ENCODE measurements at places on chromosomes 3 and 15.

DNA sequence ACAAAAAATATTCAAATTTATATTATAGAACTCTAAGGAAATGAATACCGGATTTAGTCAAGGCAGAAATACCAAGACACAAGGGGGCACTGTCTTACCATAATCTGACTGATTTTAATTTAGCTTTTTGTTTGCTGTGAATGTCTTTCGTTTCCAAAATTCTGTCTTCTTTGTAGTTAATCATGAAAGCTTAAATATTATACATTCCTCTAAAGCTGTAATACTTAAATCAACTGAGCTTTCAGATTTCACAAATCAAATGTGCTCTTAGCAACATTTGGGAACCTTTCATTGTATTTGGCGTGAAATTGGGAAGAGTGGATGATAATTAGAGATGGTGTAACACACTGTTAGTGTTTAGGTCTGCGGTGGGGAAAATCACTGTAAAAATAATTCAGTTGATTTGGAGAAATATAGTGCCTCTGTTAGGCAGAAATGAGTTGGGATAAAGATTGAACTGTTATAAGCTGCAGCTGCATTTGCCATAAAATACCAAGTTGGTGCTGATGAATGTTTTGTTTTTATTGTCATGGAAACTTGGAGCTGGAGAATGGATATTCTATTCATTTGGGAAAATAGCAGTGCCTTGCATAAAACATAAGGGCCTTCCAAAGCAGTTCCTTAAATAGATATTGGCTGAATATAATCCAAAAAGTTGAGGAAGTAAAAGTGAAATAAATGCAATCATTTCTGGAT lies 228.2 kb downstream of the TCF12 start:
- DNase-seq: no peak

GRCh38 chr3:133413161-133414020 lies 13.5 kb downstream of the BFSP2 start:
- no peak for DNase-seq

DNA sequence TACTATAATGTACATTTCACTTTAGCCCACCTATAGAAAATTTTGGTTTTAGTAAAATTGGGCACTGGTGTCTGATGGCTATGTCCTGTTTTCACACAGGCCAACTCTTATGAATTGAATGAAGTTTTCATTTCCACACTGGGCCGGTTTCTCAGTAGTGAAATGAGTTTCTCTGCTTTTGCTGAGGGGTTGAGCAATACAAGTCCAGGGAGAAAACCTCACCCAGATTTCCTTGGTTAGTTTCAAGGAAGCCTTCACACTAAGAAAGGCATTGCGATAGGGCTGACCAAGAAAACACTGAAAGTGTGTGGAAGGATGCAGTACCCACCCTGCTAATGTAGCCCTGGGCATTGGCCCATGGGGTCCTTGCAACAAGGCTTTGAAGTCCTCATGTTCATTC lies 331.5 kb upstream of the CFAP20DC start:
- DNase-seq: no peak

DNA sequence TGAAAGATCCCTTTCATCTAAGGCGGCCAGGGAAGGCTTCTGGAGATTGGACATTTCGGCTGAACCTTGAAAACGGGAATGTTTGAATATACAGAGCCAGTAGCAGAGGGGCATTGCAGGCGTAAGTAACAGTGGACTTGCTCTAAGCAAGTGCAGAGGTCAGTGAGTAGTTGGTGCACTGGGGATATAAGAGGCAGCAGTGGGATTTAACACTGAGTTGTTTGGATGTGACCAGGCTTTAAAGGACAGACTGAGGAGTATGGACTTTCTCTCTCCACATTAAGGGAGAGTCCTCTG lies 1.3 kb downstream of the ARNT2 start:
- no peak for DNase-seq

DNA sequence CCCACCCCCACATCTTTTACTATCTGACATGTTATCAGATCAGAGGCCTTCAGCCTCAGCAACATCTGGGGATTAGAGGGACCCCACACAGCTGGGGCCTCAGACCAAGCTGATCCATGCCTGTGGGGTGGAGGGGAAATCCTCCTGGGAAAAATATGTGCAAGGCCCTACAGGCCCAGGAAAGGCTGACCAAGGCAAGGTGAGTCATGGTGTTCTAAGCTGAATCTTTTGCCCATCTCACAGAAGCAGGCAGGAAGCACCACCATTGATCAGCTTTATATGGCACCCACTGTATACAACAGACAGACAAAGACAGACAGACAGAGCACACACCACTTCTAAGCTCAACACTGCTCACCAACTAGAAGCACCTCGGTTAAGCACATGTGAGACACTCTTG lies 12.4 kb upstream of the PARP6 start:
- DNase-seq: no peak

- peak; percentile 63 for DNase-seq
These were observed 2.3 kb upstream of the HAPLN3 start for GRCh38 chr15:88897456-88898194.

DNA sequence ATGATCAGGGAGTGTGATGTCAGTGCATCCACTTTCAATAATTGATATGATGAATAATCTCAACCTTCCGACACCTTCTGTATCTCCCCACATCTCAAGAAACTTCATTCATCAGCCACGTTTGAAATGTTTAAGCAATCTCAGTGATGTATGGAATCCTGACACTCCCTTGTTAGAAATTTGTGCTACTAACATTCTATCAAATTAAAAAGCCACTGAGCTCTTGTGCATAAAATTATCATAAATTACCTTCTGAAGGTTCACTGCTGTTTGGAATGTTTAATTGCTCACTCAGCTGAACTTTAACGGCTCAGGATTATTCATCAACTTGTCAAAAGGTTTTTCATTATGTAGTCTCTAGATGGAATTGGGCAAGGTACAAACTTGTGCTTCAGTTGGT lies 108.4 kb upstream of the DPH6 start:
- DNase-seq: no peak

- no peak for DNase-seq
These were observed 32.8 kb upstream of the LEKR1 start for GRCh38 chr3:156793400-156793799.

DNA sequence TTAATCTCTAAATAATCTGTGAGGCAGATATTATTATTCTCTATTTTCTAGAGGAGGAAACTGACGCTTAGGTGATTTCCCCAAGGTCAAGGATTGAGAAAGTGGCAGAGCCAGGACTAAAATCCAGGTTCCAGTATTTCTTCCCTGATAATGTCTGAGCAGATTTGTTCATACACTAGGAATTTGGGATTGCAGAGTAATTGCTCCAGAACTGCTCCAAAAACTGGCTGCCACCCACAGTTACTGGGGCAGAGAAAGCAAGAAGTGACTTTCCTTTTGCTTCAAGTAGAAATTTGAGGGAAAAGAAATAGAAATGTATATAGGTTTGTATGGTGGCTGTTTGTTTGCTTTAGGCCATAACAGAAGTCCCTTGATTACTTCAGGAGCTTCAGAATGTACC lies 60.6 kb downstream of the SLC12A8 start:
- no peak for DNase-seq

GRCh38 chr3:113228498-113229286 lies 17.3 kb downstream of the BOC start:
- no peak for DNase-seq

- DNase-seq: no peak
These were observed 428.3 kb downstream of the CNTN4 start for GRCh38 chr3:2526926-2527325.

- DNase-seq: no peak
These were observed 43.1 kb downstream of the MEIS2 start for GRCh38 chr15:37057256-37057655.

GRCh38 chr15:90889736-90890456 lies 5.6 kb downstream of the FES start:
- no peak for DNase-seq

GRCh38 chr3:195907934-195908693 lies at the start of gene TNK2:
Gene TNK2 (minus strand): TSS chr3:195908551. CDS start chr3:195888588, 19,963 bp downstream.
- DNase-seq: peak; percentile 54

DNA sequence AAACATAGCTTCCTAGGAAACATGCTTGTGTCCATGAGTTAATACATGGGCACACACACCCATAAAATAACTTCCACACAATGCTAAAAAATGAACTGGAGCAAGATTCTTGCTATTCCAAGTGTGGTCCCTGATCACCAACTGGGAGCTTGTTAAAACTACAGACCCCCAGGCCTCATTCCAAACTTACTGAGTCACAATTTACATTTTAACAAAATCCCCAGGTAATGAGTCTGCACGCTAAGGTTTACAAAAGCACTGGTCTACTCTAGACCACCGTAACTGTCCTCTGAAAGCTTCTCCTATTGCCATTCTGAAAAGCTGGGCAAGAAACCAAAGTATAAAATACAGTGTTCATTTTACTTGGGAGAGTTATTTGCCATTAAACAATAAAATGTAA lies 45.4 kb downstream of the IGF2BP2 start:
- no peak for DNase-seq

GRCh38 chr3:159953325-159954085 lies 35.1 kb upstream of the IL12A start:
- DNase-seq: no peak

DNA sequence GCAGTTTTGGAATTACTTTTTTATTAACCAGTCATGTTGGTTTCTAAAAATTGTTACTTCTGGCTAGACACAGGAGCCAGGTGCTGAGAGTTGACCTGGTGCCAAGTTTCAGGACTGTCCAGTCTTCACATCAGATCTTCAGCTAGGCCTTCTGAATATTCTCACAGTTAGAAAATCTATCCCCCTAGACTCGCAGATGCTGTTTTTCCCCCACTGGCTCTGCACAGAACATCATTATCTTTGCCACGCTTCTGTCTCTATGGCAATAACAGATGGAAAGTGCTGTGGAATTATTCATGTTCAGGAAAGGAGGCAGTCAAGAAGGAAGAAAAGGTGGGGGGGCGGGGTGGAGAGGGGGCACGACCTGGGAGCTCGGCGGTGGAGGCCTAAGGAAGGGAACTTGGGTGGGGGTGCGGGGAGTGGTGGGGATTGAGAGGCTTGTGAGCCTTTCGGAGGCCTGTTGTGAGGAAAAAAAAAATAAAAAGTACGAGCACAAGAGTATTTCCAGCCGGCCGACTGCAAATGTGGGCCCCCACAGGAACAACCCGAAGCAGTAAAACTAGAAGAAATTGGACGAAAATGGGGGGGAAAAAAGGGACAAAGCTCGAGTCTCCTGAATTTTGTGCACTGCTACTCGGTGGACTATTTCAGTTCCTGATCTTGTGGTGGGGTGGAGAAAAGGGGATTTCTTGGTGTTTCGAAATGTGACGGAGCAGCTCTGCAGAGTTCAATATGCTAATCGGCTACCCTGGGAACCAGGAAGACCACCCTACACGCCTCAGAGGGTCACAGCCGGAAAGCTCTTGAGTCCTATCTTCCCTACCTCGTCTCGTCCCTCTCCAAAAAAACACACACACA lies 1.5 kb upstream of the SKIL start:
- peak; percentile 5 for DNase-seq

DNA sequence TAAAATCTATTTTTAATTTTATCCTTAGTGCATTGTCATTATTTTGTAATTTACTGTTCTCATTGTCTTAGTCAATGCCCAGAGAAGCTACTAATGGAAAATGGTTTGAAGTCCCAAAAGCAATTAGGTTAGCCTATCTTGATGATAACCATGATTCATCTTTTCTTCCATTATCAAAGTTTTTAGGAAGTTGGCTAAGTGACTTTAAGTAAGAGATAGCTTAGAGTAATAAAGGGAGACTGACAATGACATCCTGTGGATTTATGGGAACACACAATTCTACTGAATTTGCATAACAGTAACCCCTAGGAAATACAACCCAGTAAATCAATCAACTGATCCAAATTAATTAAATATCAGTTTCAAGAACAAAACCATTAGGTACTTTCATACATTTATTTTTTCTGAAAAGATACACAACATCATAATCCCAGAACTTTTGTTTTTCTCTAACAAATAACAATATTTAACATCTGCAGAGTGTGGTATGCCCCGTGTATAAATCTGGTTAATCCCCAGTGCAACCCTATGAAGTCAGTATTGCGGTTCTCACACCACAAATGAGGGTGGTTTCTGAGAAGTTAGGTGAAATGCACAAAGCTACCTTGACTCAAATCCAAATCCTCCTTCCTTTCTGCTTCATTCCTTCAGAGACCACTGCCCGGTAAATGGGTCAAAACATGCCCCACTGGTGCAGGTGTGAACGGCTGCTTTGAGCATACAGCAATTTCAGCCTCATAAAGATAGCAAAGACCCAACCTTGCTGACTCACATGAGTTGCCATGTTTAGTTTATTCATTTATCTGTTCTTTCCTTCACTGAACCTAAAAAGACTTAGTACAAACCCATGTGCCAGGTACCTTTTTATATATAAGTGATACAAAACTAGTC lies 202.1 kb downstream of the TBL1XR1 start:
- no peak for DNase-seq

GRCh38 chr3:106305882-106306435 lies 437.1 kb upstream of the CBLB start:
- no peak for DNase-seq

- DNase-seq: no peak
These were observed 587.8 kb downstream of the RBMS3 start for GRCh38 chr3:29868543-29869101.

GRCh38 chr3:36591959-36592358 lies 172.4 kb downstream of the DCLK3 start:
- DNase-seq: no peak

- no peak for DNase-seq
These were observed 145.3 kb upstream of the ROPN1 start for GRCh38 chr3:124137216-124137615.

DNA sequence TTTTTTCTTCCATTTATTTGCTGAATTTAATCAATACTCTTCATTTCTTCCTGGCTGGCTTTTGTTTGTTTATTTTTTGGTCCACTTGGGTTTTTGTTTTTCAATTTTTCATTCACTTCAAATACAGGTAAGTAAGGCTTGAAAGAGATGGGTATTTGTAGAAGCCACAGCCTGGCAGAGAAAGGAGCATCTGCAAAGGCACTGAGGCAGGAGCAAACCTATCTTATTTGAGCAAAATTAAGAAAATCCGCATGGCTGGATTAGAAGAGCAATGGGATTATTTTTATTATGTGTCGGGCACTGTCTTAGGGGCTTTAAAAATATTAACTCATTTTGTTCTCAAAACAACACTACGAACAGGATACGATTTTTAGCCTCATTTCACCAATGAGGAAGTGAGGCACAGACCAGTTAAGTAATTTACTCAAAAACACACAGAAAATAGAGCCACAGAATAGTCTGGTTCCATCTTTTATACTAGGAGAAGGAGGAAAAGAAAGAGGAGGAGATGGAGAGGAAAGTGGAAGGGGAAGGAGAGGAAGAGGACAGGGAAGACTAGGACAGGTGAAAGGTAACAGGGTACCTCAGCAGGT lies 35.1 kb upstream of the CCDC80 start:
- no peak for DNase-seq

DNA sequence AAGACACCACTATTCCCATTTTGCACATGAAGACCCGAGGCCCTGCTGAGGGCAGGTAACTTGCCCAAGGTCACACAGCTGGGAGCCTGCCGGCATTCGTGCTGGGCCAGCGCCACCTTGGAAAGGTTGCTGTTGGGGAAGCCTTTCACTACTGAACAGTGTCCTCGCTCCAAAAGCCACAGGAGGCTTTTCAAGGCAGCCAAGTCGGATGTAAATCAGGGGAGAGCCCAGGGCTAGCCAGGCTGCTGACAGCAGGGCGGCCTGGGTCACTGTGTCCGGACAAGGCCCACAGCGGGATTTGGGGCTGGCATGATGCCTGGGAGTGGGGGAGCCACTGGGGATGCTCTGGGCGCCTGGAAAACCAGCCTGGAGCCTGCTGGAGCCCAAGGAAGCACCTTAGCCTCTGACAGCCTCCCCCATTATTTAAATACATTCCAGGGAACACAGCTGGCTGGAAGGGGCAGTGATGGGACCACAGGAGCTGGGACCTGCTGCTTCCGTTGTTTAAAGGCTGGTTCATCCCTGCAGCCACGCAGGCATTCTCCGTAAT lies 10.5 kb downstream of the SLC6A6 start:
- no peak for DNase-seq

Data from effector CD4-positive, alpha-beta T cell (primary cell).